NCI-H526 (cell line): ENCODE measurements at places on chromosomes 4 and X.

DNA sequence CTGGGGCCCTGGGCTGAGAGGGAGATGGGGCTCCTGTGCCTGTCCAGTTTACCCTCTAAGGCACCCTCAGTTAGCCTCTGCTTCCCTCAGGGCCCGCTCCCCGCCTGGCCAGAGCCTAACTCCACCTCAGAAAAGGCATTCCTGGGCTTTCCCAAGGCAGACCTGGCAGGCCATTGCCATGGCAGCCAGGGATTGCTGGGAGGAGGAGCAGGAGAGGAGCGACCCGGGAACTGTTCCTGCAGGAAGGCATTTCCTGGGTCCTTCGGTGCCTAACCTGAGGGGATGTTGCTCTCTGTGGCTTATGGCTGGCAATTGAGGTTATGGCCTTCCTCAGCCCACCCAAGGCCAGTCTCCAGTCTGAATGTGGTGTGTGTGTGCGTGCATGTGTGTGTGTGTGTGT, 131.3 kb downstream of the PJA1 start:
- DNase-seq, result no peak

- no peak for DNase-seq
Observed at GRCh38 chr4:88028946-88029345, 21.5 kb downstream of the PKD2 start.

DNA sequence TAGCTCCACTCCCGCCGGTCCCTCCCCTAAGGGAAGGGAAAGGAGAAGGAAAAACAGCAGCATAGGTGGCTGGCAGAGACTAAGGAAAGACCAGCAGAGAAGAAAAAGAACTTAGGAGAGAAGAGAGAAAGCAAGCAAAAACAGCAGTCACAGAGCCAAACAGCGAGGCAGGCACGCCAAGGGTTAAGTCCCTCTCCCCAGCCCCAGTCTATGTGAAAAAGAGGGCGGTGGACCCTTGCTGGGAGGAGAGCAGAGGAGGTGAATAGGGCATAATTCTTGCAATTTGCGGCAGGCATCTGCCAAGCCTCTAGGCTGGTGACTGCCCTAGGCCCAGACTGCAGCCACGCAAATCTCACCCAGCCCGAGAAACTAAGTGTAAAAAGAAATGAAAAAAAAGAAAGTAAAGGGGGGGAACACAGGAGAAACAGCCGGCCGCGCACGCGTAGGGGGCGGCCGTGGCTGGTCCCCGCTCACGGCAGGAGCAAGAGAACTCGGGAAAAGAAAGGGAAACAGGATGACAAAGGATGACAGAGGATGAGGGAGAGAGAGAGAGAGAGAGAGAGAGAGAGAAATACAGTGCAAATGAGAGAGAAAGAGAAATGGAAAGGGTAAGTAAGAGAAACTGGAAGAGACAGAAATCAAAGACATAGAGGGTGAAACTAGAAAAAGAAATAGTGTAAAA, 48.6 kb downstream of the MAGEA9 start:
- DNase-seq, result no peak

- no peak for DNase-seq
Observed at GRCh38 chr4:108391701-108392455, 223.1 kb upstream of the LEF1 start.
